ENCODE measurements at places on chromosomes 13 and 19.

GRCh38 chr19:46596008-46596407 is 5.1 kb upstream of the CALM3 start:
- DNase-seq: no peak

DNA sequence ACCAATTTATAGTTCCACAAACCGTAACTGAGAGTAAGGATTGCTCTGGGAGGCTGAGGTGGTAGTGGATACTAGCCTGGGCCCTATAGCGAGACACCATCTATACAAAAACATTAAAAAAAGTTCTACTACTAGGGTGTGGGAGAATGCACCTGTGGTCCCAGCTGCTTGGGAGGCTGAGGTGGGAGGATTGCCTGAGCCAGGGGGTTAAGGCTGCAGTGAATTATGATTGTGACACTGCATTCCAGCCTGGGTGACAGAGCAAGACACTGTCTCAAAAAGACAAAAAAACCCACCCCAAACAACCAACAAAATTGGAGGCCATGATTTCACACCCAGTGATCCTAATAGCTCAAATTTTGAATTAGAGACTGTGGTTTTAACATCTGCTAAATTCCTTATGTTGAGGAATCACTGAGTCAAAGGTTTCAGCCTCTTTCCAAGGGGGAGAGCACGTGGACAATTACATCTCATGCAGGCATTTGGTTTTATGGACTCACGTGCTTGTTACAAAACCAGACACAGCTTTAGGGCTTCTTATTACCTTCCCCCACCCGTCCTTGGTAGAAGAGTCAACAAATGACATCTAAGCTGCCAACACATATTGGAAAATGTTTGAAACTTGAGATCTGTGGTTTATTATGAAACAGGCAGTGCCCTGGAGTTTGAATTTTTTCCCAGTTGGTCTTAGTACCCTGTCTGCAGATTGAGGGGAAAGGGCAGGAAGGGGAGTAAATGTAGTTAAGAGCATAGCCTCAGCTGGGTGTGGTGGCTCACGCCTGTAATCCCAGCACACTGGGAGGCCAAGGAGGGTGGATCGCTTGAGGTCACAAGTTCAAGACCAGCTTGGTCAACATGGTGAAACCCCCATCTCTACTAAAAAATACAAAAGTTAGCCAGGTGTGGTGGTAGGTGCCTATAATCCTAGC is 18.5 kb downstream of the CYP2A6 start:
- DNase-seq: no peak

DNA sequence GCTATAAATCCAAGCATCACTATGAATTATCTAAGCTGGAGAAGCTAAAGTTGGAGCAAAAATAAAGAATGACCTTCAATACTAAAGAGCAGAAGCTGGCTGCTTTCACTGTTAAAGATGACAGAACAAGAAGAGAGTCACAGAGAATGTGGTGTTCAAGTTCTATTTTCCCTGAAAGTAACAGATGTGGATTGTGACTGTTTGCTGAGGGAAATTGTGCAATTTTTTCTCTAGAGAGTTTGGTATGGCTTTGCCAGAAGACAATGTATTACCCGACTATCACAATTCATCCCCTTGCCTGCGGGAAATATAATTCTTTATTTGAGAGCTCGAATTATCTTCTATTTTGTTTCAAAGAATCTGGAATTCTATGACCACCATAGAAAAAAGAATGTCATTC is 83.1 kb downstream of the TNFSF13B start:
- no peak for DNase-seq

DNA sequence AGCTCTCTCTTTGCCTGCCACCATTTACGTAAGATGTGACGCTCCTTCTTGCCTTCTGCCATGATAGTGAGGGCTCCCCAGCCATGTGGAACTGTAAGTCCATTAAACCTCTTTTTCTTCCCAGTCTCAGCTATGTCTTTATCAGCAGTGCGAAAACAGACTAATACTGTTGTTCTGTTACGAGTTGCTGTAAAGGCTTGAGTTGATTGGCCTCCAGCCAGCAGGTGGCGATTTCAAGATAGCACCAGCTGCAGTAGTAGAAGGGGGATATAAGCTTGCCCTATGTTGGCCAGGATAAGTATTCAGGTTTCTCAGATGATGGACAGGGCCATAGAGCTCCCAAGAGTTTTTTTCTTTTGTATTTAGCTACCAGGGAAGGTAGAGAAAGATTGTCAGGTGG is 385.5 kb downstream of the MZT1 start:
- DNase-seq: no peak

DNA sequence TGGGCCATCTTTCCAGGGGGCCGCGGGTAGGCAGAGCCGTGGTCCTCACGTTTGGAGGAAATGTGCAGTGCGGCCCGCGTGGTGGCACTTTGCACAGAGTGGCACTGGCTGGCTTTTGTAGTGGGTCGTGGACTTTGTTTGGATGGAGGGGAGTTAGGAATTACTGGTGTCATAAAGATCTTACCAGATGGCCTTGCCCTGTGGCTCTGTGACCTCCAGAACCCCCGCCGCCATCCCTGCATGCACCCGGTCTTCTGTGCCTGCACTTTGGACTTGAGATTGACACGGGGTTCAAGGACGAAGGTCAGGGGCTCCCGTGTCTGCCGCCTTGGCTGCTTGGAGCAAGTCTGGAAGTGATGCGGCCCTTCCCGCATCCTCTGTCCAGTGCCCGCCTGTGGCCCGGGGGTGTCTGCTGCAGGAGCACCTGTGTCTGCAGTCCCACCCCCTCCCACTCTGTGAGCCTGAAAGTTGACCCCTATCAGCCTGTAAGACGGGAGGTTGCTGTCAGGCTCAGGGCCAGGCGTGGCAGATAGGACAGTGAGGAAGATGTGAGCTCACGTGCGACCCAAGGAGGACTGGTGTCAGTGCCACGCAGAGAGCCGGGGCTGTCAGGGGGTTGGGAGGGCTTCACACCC is 2.2 kb downstream of the GNA11 start:
- no peak for DNase-seq

DNA sequence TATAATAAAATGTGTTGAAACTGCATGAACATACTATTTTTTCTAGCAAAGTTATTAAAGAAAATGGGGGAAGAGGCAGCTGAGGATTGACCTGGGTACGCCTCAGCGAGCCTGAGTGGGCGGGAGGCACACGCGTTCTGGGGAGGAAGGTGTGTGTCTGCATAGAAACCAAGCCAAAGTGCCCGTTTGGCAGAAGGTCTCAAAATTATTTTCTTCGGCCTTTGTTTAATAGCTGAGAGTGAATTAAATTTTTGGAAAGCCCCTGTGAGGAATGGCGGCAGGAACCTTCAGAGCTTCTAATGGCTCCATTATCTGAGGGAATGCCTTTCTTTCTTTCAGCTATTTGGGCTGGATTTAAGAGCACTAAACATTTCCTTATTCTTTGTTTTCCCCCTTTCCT is 5.2 kb downstream of the ZIC2 start:
- DNase-seq: no peak

- peak; percentile 36 for DNase-seq
Measured at GRCh38 chr19:36605101-36605876, at the start of gene ZNF382. TSS of gene ZNF382 (plus strand) at chr19:36605313. CDS start at chr19:36609915, 4,602 bp downstream.

All from hippocampal formation (tissue), 2 donors.